ENCODE measurements at places on chromosomes 11 and 22.
A peak's percentile ranks its signal among the peaks of the same experiment; 100 is the strongest.

GRCh38 chr11:23453522-23453921 is 593.2 kb upstream of the CCDC179 start:
- DNase-seq, result no peak

DNA sequence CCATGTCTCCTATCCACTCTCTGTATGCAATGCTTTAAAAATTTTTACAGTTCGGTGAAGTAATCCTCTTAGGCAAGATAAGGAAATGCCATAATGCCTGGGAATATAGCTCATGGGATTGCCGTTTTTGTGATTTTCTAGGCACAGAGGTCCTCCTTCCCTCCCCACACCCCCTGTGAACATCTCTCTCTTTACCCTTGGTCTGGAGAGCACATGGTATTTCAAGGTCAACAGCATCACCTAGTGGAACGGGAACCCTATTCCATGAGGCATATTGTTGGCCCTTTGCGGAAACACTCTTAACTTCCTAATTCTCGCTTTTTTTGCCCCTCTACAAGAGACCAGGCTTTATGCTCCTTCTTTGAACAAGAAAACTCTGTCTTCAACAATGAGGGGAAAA is 8.8 kb downstream of the NXPE4 start:
- no peak for DNase-seq

DNA sequence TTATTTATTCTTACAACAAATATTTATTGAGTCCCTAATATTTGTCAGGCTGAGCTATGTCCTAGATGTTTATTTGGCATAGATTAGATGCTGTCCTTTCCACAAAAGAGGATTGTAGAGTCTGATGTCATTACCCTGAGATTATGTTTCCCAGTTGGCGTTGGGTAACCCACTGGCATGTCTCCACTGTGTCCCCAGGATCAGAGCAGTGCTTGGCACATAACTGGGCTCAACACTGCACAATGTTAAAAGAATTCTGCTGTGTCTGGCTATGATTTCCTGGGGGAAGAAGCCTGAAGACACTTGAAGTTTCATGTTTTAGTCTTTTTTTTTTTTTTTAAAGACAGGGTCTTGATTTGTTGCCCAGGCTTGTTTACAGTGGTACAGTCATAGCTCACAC is 4.0 kb downstream of the RCN1 start:
- DNase-seq, result no peak

- DNase-seq, result no peak
Measured at GRCh38 chr22:40612291-40612751, 24.2 kb downstream of the MRTFA start.

DNA sequence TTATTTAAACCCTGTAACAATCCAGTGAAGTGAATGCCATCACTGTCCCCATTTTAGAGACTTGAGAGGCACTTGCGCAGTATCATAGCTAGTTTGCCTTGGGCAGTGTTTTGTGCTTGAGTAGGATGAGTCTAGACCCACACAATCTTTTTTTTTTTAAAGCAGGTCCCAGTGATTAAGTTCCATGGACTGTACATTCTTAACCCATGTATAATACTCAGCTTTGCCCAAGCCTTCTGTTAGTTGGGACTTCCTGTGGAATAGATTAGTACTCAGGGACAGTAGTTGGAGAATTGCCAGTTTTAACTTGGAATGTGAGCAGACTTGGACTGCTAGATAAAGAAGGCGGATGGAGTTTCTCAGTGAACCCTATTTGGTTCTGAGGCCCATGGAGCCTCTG is 108.6 kb upstream of the RASSF10 start:
- no peak for DNase-seq

- no peak for DNase-seq
Measured at GRCh38 chr22:28237112-28237511, 318.1 kb upstream of the PITPNB start.

GRCh38 chr11:130120045-130120444 is 39.5 kb upstream of the ST14 start:
- DNase-seq, result no peak

DNA sequence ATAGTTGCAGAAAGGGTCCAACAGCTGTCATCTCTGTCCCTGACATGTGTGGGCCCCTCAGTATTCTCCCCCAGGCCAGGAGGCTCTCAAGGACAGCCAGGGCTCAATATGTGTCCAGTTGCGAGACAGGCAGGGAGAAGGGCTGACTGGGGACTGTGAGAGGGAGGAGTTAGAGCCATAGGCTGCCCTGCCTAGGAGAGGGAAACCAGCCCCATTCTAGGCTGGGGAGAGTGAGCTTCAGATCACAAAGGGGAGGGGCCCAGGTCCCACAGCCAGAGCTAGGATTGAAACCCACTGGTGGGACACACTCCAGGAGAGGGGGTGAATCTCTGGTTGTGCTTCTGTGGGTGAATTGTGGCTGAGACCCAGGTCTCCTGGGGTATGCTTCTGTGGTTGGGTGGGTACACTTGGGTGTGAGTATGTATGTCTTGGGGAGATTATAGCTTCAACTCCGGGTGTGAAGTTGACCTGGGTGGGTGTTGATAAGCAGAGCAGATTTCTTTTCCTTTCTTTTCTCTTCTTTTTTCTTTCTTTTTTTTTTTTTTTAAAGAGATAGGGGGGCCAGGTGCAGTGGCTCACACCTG is 2.1 kb upstream of the CARNS1 start:
- no peak for DNase-seq

- no peak for DNase-seq
Measured at GRCh38 chr11:63504054-63504453, 1.8 kb upstream of the LGALS12 start.

- peak; percentile 88 for DNase-seq
Measured at GRCh38 chr22:41939981-41940831, 6.7 kb downstream of the CENPM start.

DNA sequence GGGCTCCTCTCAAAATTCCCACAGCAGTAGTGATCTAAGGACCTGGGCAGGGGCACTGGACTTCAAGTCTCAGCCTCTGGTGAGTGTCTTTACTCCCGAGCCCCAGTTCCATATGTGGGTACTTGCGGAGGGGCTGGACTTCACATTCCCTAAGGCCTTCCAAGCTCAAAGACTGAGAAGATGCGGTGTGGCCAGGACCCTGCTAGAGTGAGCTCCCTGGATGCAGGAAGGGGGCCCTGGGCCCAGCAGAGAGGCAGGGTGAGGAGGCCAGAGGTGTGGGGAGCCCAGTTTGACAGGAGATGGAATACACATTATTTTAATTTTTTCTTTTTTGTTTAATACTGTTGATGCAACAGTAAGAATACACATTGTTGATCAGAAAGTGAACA is 83.7 kb downstream of the IGLL1 start:
- no peak for DNase-seq

- no peak for DNase-seq
Measured at GRCh38 chr11:74257959-74258553, 53.4 kb downstream of the P4HA3 start.

DNA sequence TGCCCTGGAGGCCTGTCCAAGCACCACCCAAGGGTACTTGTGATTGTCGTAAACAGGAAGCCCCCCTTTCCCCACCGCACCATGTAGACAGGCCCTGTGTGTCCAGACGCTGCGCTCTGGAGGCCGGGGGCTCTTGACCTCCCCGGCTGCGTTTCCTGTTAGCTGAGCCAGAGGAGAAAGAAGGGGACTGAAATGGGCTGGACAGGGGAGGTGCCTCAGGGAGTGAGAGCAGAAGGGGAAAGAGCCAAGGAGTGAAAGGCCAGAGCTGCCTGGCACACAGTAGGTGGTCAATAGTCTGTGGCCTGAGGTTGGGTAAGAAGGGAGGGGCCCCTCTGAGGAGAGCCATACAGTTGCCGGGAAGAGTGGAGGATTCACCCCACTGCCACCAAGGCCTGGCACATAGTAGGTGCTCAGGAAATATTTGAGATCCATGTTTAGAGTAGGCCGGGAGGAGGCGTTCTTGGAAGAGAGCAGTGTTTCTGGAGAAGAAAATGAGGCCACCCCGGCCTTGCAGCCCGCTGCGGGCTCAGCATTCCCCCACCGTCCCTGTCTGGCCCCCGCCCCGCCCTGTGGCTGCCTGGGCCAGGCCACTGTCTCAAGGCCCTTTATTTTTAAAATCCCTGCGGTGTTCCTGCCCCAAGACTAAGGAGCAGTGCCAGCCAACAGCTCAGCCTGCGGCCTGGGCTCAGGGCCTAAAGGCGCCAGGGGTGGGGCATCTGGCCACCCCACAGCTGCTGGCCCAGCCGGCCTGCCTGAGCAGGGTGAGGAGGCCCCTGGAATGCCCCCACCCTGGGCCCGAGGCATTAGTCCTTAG is 13.6 kb upstream of the CDC42EP1 start:
- DNase-seq, result no peak

DNA sequence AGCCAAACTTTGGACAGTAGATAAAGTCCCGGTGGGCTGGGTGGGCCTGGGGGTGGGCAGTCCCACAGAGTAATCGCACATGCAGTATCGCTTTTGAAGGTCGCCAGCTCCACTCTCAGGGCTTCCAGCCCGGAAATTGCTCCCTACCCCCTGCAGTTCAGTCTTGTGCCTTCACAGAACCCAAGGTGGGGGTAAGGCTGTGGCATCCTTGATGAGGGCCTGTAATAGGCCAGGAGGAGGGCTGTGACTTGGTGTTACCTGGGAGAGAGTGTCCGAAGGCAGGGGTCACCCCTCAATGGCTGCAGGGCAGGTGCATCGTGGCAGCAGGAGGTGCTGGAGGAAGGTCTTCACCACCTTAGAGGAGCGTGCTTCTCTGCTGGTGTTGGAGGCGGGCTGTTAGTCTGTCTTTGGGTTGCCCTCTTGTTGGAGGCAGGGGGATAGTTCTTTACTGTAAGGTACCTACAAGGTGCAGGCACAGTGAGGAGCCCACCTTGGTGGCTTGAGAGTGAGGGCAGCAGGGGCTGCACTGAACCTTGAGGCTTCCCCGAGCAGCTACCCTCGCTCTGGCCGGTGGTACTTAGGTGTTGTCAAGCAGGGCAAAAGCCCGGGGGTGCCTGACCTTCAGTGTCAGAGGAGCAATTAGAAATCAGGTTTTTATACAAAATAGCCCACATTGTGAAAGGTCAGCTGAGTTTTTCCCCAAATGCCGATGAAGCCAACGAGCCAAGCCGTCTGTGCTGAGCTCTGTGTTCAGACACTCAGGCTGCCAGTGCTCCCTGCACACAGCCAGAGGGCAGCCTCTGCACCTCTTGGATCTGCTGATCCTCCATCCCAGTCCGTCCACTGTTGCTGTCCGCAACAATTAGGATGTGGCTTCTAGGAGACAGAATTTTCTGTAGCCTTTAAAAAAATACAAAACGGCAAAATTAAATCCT is 21.9 kb downstream of the SAMM50 start:
- DNase-seq, result no peak

- no peak for DNase-seq
Measured at GRCh38 chr22:31075961-31076360, 5.2 kb upstream of the SMTN start.

- no peak for DNase-seq
Measured at GRCh38 chr11:115272925-115273324, 231.3 kb downstream of the CADM1 start.

GRCh38 chr22:30511109-30511508 is 5.6 kb upstream of the SEC14L4 start:
- DNase-seq, result no peak

GRCh38 chr11:71489311-71490043 is 36.5 kb downstream of the NADSYN1 start:
- no peak for DNase-seq

- DNase-seq, result no peak
Measured at GRCh38 chr11:80239217-80239616, 798.4 kb upstream of the TENM4 start.

DNA sequence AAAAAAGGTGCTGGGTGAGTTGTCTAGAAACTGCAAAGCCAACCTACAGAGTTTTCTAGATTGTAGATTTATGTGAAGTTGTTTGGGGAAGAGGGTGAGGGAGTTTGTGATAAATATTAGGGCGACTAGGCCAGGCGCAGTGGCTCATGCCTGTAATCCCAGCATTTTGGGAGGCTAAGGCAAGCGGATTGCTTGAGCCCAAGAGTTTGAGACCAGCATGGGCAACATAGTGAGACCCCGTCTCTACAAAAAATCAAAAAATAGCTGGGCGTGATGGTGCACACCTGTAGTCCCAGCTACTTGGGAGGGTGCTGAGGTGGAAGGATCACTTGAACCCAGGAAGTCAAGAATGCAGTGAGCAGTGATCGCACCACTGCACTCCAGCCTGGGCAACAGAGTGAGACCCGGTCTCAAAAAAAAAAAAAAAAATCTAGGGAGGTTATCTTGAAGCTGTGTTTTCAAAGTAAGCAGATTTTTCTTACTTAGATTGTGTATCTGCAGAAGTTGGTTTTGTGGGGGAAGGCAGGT is 844 bp downstream of the APOL6 start:
- no peak for DNase-seq

DNA sequence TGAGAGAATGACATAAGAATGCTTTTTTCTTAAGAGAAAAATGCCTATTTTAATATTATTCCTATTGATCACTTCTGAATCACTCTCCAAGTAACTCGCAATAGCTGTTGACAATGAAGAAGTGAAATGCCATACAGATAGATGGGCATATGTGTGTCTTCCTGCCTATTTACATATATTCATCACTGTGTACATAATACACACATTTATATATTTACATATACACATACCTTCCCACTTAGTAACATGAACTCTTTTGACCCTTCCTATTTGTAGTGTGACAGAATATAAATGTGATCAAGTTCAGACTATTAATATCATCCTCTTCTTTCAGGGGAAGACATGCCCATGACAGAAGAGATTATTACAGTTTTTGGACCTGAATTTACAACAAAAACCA is 756.7 kb downstream of the DLG2 start:
- no peak for DNase-seq

DNA sequence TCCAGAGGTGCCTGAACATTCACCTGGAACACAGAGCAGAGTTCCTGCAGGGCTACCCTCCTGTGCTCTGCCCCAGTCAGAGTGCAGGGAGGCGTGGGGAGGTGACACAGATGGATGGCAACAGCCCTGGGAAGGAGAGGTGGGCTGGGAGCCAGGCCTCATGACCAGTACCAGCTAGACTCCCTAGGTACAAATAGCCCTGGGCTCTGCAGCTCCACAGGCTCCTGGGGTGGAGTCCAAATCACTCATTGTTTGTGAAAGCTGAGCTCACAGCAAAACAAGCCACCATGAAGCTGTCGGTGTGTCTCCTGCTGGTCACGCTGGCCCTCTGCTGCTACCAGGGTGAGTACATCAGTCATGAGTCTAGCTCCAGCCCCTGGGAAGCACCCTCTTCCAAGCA is at the start of gene SCGB1D2:
Gene SCGB1D2, plus strand, starts transcription at position 219 of the 400 bp plus-strand sequence. Its CDS starts 69 bp downstream, at position 288.
- DNase-seq, result no peak

DNA sequence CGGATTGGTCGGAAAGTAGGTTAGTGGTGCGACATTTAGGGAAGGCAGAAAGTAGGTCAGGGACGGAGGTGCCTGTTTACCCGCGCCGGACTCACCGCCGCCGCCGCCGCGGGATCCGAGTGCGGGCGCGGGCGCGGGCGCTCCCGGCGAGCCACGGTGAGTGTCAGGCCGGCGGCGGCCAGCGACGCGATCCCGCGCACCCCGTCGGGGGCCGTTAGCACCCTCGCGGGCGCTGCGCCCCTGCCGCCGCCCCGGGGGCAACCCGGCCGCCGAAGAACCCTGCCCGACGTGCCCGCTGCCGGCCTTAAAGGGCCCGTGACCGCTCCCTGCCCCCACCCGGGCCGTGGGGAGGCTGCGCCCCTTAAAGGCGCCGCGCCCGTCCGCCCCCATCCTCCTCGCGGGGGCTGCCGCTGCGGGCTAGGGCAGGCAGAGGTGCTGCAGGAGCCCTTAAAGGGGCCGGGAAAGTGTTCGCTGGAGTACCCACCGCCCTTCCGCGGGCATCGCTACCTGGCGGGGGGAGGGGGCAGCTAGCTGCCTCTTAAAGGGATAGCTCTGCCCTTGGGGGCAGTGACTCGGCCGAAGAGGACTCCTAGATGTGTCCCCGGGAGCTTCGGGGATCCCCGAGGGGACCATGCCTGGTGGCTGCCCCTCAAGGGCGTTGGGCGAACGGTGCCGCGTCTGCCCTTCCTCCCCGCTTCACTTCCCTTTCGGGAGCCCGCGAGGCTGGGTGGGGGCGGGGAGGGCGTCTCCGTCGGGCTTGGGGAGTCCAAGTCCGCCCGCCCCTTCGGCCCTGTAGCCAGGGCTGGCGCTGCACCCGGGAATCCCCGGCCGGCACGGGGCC is at the start of gene BMAL1:
Gene BMAL1, plus strand, starts transcription at position 23 of the 841 bp plus-strand sequence. CDS start 76,519 bp downstream, outside the sequence.
- peak; percentile 32 for DNase-seq
